ENCODE measurements at places on chromosomes 6 and 20.

DNA sequence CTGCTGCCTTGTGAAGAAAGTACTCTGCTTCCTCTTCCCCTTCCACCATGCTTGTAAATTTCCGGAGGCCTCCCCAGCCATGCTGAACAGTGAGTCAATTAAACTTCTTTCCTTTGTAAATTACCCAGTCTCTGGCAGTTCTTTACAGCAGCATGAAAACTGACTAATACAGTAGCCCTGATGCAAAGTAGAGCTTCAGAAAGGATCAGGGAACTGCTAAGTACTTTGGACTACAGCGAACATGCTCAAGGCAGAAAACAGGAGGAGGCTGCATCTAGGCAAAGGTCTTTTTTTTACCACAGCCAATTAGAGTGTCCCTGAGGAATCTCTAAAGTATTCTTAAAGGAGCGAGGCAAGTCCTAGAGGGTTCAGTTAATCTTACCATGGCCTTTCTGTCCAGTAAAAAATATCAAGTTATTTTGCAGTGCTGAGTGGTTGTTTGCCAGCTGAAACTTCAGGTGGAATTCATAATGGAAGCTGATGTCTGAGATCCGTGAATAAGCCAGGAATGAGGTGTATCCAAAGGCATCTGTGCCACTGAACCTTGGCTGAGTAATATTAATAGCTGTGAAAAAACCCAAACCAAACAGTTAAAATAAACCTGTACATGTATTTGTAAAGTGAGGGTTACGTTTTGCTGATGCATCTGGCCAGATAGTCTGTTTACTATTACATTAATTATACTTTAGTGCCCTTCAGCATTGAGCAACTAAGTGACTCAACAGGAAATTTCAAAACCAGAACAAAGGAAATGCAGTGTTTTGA lies 170.4 kb downstream of the PHF3 start:
- DNase-seq = no peak

DNA sequence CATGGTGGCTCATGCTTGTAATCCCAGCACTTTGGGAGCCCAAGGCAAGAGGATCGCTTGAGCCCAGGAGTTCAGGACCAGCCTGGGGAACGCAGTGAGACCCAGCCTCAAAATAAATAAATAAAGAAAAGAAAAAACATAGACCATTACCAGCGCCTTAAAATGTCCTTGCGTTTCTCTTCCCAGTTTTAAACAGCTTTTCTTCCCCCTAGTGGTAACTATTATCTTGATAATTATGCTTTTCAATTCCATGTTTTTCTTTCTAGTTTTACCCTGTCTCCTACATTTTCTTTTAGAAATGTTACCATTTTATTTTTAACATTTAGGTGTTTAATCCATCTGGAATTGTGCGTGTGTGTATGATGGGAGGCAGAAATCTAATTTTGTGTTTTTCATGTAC lies 24.4 kb downstream of the DNAH8 start:
- no peak for DNase-seq

GRCh38 chr6:20364327-20364726 lies 37.4 kb upstream of the E2F3 start:
- DNase-seq = no peak

DNA sequence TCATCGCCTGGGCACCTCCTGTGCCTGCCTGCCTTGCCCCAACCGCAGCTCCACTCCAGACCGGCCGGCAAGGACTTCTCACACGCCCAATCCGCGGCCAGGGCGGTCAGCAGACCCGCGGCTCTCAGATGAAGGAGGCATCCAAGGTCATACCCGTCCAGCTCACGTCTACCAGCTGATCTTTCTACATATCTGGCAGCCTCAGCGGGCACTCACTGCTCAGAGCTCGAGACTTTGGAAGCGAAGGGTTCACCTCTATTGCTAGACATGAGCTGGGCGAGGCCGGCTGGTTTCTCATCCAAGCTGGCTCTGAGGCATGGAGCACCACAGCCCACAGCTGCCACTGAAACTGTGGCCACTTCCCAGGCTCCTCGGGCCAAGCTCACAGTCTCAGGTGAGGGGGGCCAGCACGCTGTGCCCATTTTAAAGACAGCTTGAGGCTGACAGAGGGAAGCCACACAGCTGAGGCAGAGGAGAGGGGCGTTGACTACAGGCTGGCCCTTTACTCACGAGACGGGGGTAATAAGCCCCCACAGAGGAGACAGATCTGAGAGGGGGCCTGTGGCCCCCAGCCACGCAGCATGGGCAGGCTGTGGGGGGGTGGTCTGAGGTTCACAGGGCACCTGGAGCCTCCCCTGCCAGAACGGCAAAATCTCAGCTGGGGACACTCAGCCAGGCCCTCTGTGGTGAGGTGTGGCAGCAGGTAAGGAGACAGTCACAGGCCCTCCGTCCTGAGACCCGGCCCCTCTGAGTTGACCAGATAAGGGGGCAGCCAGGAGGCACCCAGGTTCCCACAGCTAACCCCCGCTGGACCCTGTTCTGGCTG lies 2.0 kb downstream of the LAMA5 start:
- DNase-seq = no peak

DNA sequence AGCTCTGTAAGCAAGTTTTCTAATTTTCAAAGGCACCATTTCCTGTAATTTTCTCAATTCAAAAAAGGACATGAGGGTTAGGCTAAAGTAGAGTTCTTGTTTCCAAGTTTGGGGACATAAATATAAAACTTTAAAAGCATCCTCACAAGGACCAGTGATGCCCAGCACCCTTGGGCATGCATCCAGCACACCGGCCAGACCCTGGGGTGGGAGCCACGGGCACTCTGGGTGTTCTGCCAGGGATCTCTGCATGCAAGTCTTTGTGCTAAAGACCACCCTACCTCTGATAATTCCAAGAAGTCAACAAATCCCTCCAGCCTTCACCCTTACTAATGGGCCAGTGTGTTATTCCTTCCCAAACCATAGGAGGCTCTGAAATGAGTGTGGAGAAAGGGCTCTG lies 46.5 kb downstream of the PLCG1 start:
- DNase-seq = no peak

DNA sequence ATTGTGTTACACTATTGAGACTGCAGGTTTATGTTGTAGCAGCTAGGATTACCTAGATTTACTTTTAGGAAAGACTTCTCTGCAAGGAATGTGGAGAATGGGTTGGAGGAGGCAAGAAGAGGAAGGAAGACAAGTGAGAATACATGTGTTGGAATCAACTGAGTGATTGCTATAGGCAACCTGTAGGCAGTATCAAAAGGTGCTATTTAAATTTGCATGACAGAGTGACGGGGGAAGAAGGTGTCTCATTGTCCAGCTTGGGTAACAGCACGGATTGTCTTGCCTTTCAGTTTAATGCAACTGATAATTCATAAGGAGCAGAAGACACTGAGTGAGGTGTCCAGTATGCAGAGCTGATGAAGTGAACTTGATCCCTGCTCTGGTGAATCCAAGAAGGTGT lies 19.4 kb downstream of the SERPINB9 start:
- no peak for DNase-seq

DNA sequence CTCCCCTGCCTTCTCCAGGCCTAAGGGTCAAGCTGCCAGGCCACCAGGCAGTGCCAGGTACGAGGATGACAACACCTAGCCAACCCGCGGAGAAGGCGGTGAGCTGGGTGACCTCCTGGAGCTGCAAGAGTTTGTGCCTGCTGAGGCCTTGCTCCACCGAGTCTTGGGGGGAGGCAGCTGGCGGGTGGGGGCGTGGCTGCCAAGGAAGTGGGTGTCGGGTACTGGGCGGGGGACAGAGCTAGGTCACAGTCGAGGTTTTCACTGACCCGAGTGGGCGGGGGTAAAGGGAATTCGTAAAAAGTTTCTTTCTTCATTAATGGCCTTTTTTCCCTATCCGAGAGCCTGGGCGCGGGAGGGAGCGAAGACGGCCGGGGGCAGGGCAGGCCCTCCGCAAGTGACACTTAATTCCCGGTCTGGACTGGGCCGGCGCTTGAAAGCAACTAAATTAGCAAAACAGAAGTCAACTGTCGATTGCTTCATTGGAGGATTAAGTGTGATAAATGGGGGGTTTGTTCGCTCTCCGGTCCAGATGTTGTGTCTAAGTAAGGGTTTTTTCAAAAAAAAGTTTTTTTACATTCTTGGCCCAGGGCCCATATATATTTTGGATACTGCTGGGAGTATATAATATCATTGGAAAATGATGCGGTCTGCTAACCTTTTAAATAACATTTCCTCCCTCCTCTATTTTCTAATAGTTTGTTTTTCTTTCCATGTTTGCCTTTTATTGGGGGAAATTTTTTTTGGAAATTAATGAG lies 43.1 kb upstream of the FOXP4 start:
- no peak for DNase-seq

- DNase-seq = no peak
These were observed 43.2 kb downstream of the NCOA3 start for GRCh38 chr20:47544852-47545251.

DNA sequence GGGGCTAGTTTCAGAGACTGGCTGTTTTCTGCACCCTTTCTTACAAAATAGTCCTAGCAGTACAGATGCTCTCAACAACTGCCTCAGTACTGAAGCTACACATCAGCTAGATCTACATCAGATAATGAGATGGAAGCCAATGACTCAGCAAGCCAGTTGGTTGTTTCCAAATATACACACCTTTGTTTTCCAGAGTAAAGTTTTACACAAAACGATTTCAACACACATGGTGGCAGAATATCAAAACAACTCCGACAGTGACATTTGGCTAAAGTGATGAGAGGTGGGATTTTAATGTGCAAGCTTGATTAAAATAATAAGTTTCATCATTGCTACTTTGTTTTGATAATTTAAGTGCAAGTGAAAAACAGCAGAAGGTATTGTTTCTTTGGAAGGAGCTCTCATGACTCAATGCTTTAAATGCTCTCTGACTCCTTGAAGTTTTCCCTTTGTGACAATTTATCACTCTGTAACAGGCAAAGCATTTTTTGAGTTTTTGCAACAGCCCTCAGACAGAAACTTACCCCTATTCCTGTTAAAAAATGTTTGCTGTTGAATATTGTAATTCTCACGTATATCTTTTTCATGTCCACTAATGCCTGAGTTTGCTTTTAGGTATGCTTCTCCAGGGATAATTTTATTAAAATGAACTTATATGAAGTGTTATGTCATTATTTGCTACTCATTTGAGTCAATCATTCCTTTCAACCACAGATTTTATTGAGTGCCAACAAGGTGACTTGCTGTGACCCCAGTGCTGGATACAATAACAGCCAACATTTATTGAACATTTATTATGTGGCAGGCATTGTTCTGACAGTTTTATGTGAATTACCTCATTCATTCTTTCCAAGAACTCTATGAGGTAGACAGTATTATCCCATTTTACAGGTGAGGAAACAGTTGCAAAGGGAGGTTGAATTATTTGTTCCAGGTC lies 882.0 kb downstream of the TFAP2A start:
- DNase-seq = no peak
